ENCODE measurements at places on chromosomes 3 and 15. TPM values are rescaled to one million over a fixed set of nuclear protein-coding genes. Genes with fewer than 3 reads are reported as not detected.

GRCh38 chr3:55434789-55435188 lies 52.3 kb downstream of the WNT5A start:
- DNase-seq = peak; percentile 64

DNA sequence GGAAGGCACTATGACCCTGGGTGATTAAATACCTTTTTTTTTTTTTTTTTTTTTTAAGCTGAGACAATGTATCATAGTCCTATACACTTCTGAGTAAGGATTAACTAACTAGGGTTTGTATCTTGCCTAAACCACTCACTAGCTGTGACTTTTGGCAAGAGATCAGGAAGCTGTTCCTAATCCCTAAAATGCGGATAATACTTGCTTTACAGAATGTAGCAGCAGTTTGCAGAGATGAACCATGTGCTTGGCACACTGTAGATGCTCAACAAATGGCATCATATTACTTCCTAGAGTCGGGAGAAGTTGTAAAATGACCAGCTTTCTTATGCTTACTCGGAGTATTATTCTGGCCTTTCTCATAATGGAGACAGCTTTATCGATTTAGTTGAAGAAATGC lies 25.6 kb upstream of the PYGO1 start:
- DNase-seq = no peak

DNA sequence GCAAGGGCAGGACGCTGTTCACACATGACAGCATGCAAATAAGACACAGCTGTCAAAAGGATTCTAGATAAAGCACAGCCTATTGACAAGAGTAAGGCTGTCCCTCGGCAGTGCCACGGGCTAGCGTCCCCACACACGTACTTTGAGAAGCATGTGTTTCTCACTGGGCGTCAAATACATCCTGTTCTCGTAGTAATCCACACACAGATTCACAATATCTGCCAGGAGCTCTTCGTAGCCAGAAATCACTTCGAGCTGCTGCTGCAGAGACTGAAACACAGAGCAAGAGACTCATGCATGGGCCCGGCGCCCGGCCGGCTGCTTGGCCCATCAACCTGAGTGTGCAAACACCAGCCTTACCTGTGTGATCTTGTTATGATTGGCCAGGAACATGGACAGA lies 41.1 kb downstream of the CYFIP1 start:
- DNase-seq = no peak

DNA sequence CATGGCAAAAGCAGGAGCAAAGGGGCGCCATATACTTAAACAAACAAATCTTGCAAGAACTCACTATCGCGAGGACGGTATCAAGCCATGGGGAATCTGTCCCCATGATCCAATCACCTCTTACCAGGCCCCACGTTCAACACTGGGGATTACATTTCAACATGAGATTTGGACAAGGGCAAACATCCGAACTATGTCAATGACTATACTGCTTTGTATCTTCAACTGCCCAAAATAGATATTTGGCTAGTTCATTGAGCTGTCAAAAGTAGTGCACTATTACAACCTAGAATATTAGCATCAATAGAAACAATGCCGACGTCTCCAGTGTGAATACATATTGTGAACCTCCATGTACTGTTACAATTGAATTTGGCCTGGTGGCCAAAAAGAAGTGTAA lies 760.4 kb downstream of the MCTP2 start:
- no peak for DNase-seq

DNA sequence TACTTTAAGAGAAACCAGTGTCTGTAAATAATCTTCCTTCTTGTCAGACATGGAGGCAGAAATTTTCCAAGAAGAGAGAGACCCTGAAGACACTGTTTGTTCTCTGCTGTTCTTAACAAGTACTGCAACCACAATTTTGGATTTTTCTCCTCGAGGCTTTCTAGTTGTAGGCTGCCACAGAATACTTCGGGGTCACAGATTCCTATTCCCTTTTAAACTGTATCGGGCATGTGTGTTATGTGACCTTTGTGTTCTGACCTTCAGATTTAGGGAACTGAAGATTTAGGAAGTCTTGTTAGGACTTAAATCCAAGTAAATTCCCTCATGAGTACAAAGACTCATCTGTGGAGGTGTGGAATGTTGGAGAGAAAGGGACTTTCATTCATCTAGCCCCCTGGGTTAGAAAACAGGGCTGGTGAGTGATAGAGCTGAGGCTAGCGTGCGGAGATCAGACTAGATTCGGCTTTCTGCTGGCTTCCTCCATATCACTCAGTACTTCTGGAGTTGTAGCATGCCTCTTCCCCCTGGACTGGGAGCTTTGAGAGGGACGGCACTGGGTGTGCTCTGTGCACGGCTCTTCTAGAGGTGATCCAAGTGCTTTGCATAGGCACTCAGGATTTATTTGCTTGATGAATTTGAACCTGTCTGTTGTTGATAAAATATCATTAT lies 237.0 kb downstream of the LPP start:
- no peak for DNase-seq

DNA sequence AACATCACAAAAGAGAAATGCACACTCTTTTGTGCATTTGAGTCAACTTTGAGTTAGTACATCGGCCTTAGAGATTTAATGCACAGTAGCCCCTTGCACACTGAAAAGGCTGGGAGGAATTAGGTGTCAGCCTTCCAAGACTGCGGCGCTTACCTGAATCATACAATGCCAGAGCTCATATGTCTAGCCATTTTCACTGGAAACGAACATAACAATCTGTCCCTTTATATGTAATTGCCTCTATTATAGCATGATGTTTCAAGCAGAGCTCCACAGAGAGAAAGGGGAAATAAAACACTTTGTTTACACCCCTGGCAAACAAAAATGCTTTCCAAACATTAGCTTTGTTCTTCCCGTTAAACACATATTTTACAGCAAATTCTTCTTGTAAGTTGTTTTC lies 315.7 kb upstream of the SLCO3A1 start:
- no peak for DNase-seq

DNA sequence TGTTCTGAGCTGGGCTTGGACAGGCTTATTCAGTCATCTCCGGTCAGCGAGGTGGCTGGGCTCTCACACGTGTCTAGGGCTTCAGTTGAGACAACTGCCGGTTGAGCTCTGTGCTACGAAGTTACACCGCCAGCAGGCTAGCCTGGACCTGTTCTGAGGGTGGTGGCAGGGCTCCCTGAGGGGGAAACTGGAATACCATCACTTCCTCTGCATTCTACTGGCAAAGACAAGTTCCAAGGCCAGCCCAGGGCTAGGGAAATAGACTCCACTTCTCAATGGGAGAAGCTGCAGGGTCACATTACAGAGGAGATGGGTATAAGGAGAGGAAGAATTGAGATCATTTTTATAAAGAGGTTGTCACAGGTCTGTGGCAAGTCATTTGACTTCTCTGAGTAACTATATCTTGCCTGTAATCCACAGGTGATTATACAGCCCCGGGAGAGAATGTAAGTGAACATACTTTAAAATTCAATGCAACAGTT lies 106.8 kb upstream of the IL12A start:
- no peak for DNase-seq

Gene SH2D7
- not detected for total RNA-seq

Gene COL6A5
- total RNA-seq = not detected

Gene GOLGA6L7
- not detected for total RNA-seq
